Ascending aorta (tissue), 2 donors: ENCODE measurements at places on chromosomes 5 and 9.

GRCh38 chr5:124951661-124952060, 205.2 kb upstream of the ZNF608 start:
- no peak for DNase-seq
- no peaks in the 10 kb centered on the region for H3K36me3 ChIP-seq
- H3K27me3 ChIP-seq = no peaks in the 10 kb centered on the region
- no peak overlapping the region for H3K27ac ChIP-seq
- H3K4me3 ChIP-seq = no peak overlapping the region

DNA sequence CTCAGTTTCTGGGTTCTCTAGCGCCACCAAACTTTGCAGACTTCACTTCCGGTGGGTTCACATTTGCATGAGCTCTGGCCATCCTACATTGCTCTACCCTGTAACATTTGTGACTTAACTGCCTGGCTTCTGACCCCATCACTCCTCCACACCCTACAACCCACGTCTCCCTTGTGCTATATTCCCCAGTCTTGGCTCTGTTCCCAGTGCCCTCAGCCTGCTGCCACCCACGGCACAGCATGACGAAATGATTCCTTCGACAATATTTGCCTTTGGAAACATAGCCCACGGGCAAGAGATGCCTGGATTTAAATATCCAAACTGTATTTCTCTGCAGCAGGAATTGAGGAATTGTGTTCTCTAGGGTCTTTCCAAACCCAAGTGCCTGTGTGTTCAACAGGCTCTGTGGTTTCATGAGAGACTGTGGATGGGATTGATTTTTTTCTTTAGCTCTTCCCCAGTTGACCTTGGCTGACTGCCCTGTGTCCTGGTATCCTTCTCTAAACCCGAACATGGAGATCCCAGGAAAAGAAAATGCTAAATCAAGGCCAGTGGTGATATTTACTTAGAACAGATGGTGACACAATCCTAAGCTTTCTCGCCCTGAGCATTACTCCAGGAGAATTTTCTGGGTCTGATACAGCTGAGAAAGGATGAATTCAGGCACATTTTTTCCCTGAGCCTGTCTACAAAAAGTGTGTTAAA, 44.4 kb upstream of the GRIA1 start:
- no peaks in the 10 kb centered on the region for H3K36me3 ChIP-seq
- H3K4me3 ChIP-seq = peak overlapping the region; percentile 6
- no peak for DNase-seq
- H3K27me3 ChIP-seq = no peaks in the 10 kb centered on the region
- H3K27ac ChIP-seq = peak overlapping the region; percentile 70

- peaks cover 4% of the 10 kb centered on the region for H3K4me1 ChIP-seq
- H3K27me3 ChIP-seq = no peaks in the 10 kb centered on the region
- H3K27ac ChIP-seq = no peak overlapping the region
- no peak overlapping the region for H3K4me3 ChIP-seq
- H3K36me3 ChIP-seq = no peaks in the 10 kb centered on the region
Observed at GRCh38 chr9:130295431-130295830, 29.9 kb downstream of the HMCN2 start.

DNA sequence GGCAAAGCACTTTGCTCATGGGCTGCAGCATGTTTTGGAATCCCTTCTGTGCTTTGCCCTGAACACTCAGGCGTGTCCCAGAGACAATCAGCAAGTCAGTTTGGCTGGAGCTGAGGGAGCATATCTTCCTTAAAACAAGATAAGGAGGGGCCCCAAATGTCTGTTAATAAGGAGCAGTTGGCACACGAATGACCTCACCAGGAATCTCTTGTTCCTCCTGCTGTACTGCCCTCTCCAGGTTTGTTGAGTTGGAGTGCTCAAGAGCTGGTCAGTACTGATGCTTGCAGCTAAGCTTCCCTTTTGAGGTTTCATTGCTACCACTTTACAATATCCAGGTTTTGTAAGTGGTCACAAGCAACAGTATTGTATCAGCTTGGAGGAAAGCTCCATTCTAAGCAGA, 101.3 kb upstream of the EGFLAM start:
- H3K36me3 ChIP-seq = no peaks in the 10 kb centered on the region
- no peaks in the 10 kb centered on the region for H3K4me1 ChIP-seq
- DNase-seq = no peak
- no peak overlapping the region for H3K27ac ChIP-seq
- H3K27me3 ChIP-seq = no peaks in the 10 kb centered on the region

- no peaks in the 10 kb centered on the region for H3K27me3 ChIP-seq
- H3K27ac ChIP-seq = no peak overlapping the region
- H3K4me1 ChIP-seq = peaks cover 54% of the 10 kb centered on the region
Observed at GRCh38 chr9:88996921-88997235, 5.6 kb downstream of the S1PR3 start.

GRCh38 chr5:72108202-72109061, 1.2 kb downstream of the MAP1B start:
- no peaks in the 10 kb centered on the region for H3K27me3 ChIP-seq
- H3K36me3 ChIP-seq = no peaks in the 10 kb centered on the region
- H3K4me1 ChIP-seq = peaks cover 14% of the 10 kb centered on the region
- DNase-seq = peak; percentile 56
- peak overlapping the region; percentile 97 for H3K27ac ChIP-seq
- peak overlapping the region; percentile 94 for H3K4me3 ChIP-seq

GRCh38 chr9:136723362-136723976, 11.1 kb downstream of the DIPK1B start:
- no peak for DNase-seq
- no peaks in the 10 kb centered on the region for H3K27me3 ChIP-seq
- H3K36me3 ChIP-seq = peaks cover 44% of the 10 kb centered on the region
- no peak overlapping the region for H3K4me3 ChIP-seq
- H3K27ac ChIP-seq = no peak overlapping the region
- H3K4me1 ChIP-seq = peaks cover 9% of the 10 kb centered on the region

GRCh38 chr5:78958672-78959445, 26.3 kb downstream of the ARSB start:
- no peak for DNase-seq
- H3K4me1 ChIP-seq = no peaks in the 10 kb centered on the region
- no peaks in the 10 kb centered on the region for H3K27me3 ChIP-seq
- H3K36me3 ChIP-seq = no peaks in the 10 kb centered on the region
- H3K27ac ChIP-seq = no peak overlapping the region

- no peak overlapping the region for H3K4me3 ChIP-seq
- H3K4me1 ChIP-seq = peaks cover 9% of the 10 kb centered on the region
- H3K27ac ChIP-seq = peak overlapping the region; percentile 61
- DNase-seq = no peak
Observed at GRCh38 chr5:60597572-60598320, 102.2 kb downstream of the DEPDC1B start.

- H3K4me3 ChIP-seq = no peak overlapping the region
- peaks cover 4% of the 10 kb centered on the region for H3K4me1 ChIP-seq
- no peak overlapping the region for H3K27ac ChIP-seq
Observed at GRCh38 chr9:91411096-91411771, 12.4 kb downstream of the NFIL3 start.

DNA sequence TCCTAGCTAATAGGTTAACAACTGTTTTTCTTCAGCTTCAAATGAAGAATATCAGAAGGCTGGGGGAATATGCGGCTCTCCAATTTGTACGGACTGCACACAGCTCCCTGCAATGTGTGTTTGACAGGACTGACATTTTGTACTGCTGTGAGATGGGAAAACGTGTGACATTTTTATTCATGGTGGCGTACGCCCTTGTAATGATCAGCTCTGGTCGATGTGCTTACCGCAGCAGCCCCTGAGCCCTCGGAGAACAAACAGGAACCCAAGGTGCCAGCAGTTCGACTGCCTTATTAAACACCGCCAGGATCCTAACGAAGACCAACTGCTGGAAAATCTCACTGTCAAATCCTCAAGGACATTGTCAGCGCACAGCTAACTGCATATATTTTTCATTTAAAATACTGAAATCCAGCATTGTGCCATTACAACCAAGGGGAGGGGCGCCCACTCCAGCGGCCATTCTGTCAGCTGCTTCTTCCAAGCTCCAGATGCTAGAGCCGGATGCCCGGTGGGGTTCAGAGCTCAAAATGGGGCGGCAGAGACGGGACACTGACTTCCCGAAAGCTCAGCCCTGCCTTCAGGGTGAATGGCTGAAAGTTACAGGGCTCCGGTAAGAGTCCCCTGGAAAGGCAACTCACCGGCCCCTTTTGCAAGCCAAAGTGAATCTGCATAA, 66.8 kb downstream of the CRB2 start:
- peaks cover 24% of the 10 kb centered on the region for H3K36me3 ChIP-seq
- H3K4me1 ChIP-seq = no peaks in the 10 kb centered on the region
- no peak for DNase-seq
- H3K27me3 ChIP-seq = no peaks in the 10 kb centered on the region

GRCh38 chr9:69835277-69836080, 14.9 kb downstream of the CFAP95 start:
- H3K4me1 ChIP-seq = no peaks in the 10 kb centered on the region
- no peak overlapping the region for H3K27ac ChIP-seq
- H3K36me3 ChIP-seq = no peaks in the 10 kb centered on the region
- H3K27me3 ChIP-seq = no peaks in the 10 kb centered on the region

- no peak overlapping the region for H3K27ac ChIP-seq
- no peaks in the 10 kb centered on the region for H3K36me3 ChIP-seq
- DNase-seq = no peak
- H3K4me1 ChIP-seq = no peaks in the 10 kb centered on the region
Observed at GRCh38 chr5:130871346-130872086, 293.5 kb downstream of the HINT1 start.

GRCh38 chr5:157859227-157859575, 256 bp upstream of the CLINT1 start:
- no peaks in the 10 kb centered on the region for H3K36me3 ChIP-seq
- H3K27ac ChIP-seq = peak overlapping the region; percentile 86
- H3K27me3 ChIP-seq = no peaks in the 10 kb centered on the region
- H3K4me1 ChIP-seq = peaks cover 25% of the 10 kb centered on the region

DNA sequence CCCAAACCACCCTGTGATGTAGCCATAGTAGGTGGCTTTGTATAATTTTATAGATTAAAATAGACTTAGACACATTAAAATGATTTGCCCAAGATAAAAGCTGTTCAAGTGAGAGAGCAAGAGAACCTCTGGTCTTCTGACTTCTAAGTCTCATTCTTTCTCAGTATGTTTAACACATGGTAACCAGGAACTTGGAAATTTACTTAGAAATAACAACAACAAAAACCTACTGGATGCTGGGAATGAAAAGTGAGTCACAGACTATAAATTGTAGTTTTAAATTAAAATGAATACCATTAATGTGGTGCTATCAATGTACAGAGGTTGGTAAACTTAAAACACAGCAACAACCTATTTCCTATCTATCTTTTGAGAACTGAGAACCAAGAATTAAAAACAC, 30.4 kb downstream of the HMGCR start:
- no peak for DNase-seq
- no peak overlapping the region for H3K27ac ChIP-seq
- H3K4me1 ChIP-seq = no peaks in the 10 kb centered on the region
- no peak overlapping the region for H3K4me3 ChIP-seq
- H3K27me3 ChIP-seq = no peaks in the 10 kb centered on the region
